ENCODE measurements at places on chromosomes 6 and 20.
A peak's percentile ranks its signal among the peaks of the same experiment; 100 is the strongest.

DNA sequence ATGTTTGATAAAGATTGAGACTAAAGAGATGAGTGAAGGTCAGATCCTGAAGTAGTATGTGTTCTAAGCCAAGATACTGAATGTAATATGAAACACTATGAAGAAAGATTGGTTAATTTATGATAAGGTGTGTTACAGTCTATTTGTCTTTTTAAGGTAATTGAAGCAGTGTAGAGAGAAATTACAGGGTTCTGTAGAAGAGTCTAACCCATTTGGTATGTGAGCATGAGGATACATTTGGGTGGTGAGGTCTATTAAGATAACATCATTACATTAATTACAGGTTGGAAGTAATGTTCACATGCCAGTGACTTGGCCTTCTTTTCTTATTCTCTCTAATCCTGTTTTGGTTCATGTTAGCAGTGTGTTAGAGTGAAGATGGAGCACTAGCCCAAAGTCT, 61.4 kb downstream of the AFDN start:
- DNase-seq, result no peak

- no peak for DNase-seq
These were observed 7.5 kb downstream of the ESF1 start for GRCh38 chr20:13777171-13777601.

DNA sequence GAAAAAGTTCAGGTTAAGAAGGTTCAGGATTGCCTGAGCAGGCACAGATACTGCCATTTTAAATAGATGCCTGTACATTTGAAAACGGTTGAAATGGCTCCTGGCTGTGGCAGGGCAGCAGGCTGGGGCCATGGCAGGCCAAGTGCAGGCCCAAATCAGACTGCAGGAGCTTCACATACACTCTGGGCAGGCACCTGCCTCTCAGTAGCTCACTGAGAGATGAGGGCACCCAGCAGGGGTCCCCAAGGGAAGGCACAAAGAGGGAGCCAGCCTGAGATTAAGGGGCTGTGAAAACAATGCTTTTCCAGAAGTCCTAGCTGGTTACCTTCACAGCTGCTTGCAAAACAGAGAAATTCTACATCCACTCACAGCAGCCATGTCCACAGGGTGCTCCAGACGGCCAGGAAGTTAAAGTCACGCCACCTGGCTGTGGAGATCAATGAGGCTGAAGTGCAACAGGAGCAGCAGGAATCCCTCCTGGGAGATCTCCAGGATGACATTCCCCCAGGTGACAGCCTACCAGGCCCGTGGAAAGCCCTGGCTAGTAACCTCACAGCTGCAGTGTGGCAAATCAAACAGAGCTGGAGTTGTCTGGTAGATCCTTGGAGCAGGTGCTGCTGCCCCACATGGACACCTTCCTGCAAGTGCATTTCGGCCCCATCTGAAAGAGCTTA, 6.2 kb upstream of the RAET1E start:
- peak; percentile 43 for DNase-seq

DNA sequence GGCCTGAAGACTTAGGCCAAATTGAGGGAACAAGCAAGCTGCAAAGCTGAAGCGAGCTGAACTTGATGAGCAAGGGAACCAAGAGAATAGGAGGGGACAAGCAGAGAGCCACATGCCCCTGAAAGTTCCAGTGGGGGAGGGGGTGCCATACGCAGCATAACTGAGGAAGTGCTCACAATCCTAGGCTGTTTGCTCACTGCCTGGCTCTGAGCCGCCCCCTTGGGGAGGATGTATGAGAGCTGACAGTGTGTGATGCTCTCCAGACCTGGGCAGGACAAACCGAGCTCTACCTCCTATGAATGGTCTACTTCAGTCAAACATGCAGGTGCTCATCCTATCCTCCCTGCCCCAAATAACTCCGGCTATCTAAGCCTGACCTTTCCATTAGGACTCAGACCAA, 52.1 kb downstream of the FAXC start:
- DNase-seq, result no peak

- DNase-seq, result no peak
These were observed 357.3 kb upstream of the JARID2 start for GRCh38 chr6:14888575-14889000.

DNA sequence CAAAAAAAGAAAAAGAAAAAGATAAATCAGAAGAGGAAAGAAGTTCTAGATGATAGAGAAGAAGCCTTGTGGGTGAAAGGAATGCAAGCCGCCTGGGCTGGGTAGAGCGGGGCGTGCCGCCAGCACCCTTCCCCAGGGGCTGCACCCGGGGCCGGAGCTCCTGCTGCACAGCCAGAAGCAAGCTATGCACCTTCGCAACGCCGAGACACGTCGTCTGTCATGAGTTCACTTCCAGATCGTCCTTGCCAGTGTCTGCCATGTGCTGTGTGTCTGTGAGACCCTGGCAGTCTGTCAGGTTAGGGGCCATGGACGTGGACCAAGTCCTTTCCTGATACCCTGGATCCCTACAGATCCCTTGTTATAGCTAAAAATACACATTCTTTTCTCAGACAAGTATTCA, 25.5 kb upstream of the ADRM1 start:
- no peak for DNase-seq

DNA sequence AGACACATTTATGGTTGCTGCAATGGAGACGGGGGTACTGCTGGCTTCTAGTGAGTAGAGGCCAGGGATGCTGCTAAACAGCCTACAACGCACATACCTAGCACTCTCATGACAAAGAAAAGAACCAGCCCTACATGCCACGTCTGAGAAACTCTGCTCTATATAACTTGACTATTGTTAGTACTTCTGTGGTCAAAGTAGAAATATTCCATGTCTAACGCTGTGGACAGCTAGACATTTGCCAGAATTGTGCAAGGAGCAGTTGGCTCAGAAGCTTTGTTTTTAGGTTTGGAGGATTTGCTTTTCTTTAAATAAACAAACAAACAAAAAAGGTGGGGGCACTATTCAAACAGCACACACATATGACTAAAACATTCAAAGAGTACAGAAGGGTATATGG, 20.5 kb downstream of the UBE2V1 start:
- no peak for DNase-seq

DNA sequence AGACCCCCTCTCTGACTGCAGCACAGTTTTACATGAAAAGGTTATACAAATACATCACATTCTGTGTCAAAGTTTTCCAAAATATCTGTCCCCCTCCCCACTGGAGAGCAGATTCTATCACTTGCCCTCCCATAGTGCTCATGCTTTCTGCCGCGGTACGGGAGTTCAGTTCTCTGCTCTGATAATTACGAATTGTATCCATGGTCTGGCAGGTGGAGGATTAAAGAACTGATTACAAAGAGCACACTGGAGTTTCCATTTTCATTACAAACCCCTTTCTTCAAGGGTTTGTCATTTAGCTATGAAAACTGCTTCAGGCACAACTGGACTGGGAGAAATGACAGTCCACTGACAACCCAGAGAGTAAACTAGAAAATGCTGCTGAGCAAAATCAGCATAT, 166.0 kb downstream of the PDSS2 start:
- no peak for DNase-seq

DNA sequence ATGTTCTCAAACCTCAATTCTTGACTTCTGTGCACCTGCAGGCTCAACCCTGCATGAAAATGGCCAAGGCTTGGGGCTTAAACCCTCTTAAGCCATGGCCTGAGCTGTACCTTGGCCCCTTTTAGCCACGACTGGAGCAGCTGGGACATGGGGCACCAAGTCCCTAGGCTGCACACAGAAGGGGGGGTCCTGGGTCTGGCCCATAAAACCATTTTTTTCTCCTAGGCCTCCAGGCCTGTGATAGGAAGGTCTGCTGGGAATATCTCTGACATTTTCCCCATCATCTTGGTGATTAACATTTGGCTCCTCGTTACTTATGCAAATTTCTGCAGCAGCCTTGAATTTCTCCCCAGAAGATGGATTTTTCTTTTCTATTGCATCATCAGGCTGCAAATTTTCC, 119.4 kb upstream of the VGLL2 start:
- no peak for DNase-seq

GRCh38 chr6:81735756-81736380, 16.6 kb downstream of the TENT5A start:
- DNase-seq, result no peak

- no peak for DNase-seq
These were observed 253.7 kb upstream of the PLCB4 start for GRCh38 chr20:8815208-8815607.

DNA sequence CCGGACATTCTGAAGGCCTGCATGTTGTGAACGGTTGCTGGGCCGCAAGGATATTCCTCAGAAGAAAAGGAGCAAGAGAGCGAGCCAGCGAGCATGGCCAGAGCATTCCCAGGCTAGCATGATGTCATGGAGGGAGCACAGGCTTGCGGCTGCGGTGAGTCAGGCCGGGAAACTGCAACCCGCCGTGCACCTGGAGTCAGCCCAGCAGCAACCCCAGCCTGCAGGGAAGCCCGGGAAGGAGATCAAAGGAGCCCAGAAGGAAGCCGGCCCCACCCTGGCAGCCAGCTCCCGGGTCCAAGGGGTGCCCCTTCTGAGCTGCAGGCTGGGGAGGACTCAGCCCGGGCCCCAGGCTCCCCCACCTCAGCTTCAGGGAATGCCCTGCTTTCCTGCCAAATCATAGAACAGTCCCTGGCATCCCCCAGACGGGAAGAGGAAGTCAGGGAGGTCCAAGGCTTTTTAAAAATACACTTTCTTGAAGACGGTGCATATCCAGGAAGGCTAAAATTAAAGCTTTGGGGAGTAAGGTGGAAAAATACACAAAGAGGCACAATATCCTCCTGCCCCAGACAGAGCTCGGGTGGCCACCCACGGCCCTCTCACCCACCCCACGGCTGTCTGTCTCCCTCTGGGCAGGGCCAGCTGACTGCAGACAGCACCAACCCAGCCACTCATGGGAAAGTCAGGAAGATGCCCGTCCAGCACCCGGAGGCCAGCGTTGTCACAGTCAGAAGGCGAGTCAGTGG, 53.7 kb downstream of the BMP7 start:
- DNase-seq, result peak; percentile 70

- DNase-seq, result peak; percentile 39
These were observed 31.4 kb downstream of the FOXP4 start for GRCh38 chr6:41577356-41578216.

DNA sequence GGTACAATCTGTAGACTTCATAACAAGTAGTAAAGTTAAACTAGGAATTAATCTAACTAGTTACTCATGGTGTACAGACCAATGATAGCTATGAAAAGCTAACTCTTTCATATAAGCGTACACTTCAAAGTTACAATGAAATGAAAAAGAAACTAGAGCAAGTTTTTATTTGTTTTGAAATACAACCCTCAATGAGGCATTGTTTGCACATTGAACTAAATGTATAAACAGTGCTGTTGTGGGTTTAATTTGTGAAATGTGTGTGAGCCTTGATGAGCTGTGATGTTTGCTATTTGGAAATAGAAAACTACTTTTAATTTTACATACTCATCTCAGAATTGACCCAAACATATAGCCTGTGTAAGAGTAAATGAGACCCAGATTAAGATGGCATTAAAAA, 11.1 kb upstream of the EYA4 start:
- no peak for DNase-seq

- no peak for DNase-seq
These were observed 59.6 kb downstream of the LINC00237 start for GRCh38 chr20:21046413-21047070.

DNA sequence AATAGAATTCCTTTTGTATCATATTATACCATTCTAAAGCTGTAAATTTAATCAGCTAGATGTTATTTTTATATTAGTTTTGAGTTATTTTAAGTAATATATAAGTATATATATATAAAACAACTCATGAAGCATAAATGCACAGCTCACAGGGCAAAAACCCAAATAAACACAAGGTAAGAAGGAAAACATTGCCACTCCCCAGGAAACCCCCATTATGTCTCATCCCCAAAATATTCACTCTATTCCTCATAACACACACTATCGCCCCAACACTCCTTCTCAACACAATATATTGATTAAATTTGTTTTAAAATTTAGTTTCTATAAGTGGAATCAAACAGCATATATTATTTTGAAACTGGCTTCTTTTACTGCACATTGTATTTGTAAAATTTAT, 98.6 kb upstream of the FAM83B start:
- no peak for DNase-seq

DNA sequence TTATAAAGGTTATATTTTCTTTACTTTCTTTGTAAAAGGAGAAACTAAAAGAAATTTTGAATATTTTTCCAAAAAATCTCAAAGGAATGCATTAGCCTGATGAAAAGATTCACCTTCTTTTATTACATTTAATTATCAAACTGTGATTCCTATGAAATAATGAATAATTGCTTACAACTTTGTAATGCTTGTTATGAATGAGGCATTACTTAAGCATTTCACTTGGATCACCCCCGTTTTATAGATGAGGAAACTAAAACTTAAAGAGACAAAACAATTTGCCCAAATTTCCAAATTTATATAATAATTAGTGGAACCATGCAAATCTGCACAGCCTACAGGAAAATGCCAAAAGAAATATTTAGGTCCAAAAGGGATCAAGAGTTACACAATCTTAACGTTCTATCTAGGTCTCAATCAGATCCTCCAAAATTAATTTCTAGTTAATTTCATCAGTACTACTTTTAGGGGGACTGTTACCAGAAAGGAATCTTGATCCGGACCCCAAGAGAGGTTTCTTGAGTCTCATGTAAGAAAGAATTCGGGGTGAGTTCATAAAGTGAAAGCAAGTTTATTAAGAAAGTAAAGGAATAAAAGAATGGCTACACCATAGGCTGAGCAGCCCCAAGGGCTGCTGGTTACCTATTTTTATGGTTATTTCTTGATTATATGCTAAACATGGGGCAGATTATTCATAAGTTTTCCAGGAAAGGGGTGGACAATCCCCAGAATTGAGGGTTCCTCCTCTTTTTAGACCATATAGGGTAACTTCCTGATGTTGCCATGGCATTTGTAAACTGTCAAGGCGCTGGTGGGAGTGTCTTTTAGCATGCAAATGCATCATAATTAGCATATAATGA, 288.0 kb downstream of the ADGB start:
- DNase-seq, result no peak

- peak; percentile 51 for DNase-seq
These were observed 8.3 kb downstream of the CEP250 start for GRCh38 chr20:35463455-35464300.

DNA sequence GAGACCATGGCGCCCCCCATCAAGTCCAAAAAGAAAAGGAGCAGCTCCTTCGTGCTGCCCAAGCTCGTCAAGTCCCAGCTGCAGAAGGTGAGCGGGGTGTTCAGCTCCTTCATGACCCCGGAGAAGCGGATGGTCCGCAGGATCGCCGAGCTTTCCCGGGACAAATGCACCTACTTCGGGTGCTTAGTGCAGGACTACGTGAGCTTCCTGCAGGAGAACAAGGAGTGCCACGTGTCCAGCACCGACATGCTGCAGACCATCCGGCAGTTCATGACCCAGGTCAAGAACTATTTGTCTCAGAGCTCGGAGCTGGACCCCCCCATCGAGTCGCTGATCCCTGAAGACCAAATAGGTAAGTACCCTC, 41.7 kb upstream of the NAA20 start:
- DNase-seq, result no peak

- DNase-seq, result no peak
These were observed 128.6 kb downstream of the ARID1B start for GRCh38 chr6:156905801-156906200.

- DNase-seq, result peak; percentile 26
These were observed 19.1 kb downstream of the TGM3 start for GRCh38 chr20:2314759-2315439.

GRCh38 chr6:64520050-64520449, 884.4 kb downstream of the PHF3 start:
- DNase-seq, result no peak

Data from DMS79 treated with DMSO at 0.1 percent for 48 hours (cell line).